ENCODE measurements at places on chromosomes 13 and 19. TPM values are rescaled to one million over a fixed set of nuclear protein-coding genes. Genes with fewer than 3 reads are reported as not detected.

DNA sequence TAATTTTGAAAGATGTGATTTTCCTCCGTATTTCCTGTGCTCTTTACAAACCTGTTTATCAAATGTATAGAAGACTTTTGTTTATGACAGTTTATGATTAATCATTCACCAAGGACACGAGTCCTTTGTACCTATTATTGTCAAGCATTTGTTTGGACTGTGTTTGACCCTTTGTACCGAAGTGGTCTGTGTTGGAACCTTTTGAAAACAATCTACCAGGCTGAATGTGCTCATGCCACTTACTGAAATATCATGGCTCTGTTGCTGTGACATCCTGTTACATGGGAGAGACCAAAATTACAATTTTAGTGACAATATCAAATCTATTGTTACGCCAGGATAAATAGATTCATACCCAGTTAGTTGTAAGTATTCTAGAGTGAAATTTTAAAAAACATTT lies 193.6 kb downstream of the IRS2 start:
- H3K36me3 ChIP-seq = no peaks in the 10 kb centered on the region
- no peaks in the 10 kb centered on the region for H3K4me1 ChIP-seq
- no peak overlapping the region for H3K4me3 ChIP-seq
- no peak for DNase-seq
- no peaks in the 10 kb centered on the region for H3K27me3 ChIP-seq
- no peak overlapping the region for H3K27ac ChIP-seq

DNA sequence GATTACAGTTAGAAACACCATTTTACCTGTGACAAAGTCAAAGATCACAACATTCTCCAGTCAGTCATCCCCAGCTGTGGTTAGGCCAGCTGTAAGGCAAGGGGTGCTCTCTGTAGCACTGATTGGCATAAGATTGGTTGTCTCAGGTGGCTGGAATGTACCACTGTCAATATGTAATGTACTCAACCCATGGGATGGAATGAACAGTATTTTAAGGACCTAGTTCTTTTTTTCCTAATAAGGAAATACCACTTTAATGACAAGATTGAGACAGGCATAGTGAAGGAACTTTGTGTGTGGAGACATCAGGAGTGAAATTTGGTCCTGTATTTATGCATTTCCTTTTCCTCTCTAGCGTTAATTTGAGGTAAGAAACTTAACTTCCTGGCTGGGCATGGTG lies 310.7 kb downstream of the ITGBL1 start:
- no peak overlapping the region for H3K27ac ChIP-seq
- H3K36me3 ChIP-seq = no peaks in the 10 kb centered on the region
- no peaks in the 10 kb centered on the region for H3K27me3 ChIP-seq
- no peaks in the 10 kb centered on the region for H3K4me1 ChIP-seq
- DNase-seq = no peak
- H3K4me3 ChIP-seq = no peak overlapping the region

GRCh38 chr13:113415825-113416224 lies 37.5 kb downstream of the ADPRHL1 start:
- DNase-seq = no peak
- H3K4me3 ChIP-seq = no peak overlapping the region
- H3K27ac ChIP-seq = no peak overlapping the region
- no peaks in the 10 kb centered on the region for H3K4me1 ChIP-seq
- no peaks in the 10 kb centered on the region for H3K36me3 ChIP-seq
- H3K27me3 ChIP-seq = no peaks in the 10 kb centered on the region

GRCh38 chr19:15154002-15154612 lies 46.7 kb downstream of the NOTCH3 start:
- H3K27me3 ChIP-seq = no peaks in the 10 kb centered on the region
- no peak overlapping the region for H3K27ac ChIP-seq
- no peak overlapping the region for H3K4me3 ChIP-seq
- H3K4me1 ChIP-seq = no peaks in the 10 kb centered on the region
- no peaks in the 10 kb centered on the region for H3K36me3 ChIP-seq

DNA sequence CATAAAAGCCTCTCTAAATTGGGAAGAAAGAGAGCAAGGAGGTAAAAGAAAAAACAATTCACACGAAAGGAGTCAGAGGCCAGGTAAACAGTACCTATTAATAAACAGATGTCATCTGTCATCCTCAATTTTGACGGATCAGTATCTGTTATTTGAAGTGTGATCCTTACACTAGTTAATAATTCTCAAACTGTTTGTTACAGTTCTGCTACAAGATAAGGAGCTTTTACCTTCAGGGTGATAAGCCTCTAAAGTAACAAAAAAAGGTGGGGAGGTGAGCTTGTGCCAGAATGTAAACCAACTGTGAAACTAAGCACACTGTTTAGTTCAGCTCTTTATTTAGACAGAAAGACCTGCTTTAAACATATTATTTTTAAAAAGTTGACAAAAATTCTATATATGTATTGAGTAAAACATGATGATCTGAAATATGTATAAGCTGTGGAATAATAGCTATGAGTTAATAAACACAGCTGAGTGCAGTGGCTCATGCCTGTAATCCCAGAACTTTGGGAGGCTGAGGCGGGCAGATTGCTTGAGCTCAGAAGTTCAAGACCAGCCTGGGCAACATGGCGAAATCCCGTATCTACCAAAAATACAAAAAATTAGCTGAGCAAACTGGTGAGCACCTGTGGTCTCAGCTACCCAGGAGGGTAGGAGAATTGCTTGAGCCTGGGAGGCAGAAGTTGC lies 48.4 kb upstream of the EBPL start:
- H3K27me3 ChIP-seq = no peaks in the 10 kb centered on the region
- H3K27ac ChIP-seq = no peak overlapping the region
- H3K36me3 ChIP-seq = no peaks in the 10 kb centered on the region
- no peaks in the 10 kb centered on the region for H3K4me1 ChIP-seq

DNA sequence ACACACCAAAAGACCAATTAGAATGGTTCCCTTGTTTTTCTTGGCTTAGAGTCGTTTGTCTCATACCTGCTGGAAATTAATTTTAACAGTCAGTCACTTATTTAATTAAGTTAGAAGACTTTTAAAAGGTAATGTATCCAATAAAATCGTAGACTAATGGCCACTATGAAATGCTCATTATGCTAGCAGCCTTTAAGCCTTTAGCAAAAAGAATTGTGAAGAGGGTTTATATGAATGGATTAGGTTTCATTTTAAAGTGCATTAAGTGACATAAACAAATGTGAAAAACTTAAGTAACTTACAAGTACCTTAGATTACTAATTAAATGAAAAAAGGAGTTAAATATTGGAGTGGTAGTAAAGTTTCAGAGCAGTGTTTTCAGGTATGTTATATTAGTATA lies 139.6 kb downstream of the RXFP2 start:
- no peak overlapping the region for H3K27ac ChIP-seq
- H3K27me3 ChIP-seq = no peaks in the 10 kb centered on the region
- no peak for DNase-seq
- no peaks in the 10 kb centered on the region for H3K4me1 ChIP-seq
- no peaks in the 10 kb centered on the region for H3K36me3 ChIP-seq
- H3K4me3 ChIP-seq = no peak overlapping the region

- no peak overlapping the region for H3K27ac ChIP-seq
- H3K36me3 ChIP-seq = no peaks in the 10 kb centered on the region
- no peak for DNase-seq
- no peaks in the 10 kb centered on the region for H3K4me1 ChIP-seq
Observed at GRCh38 chr13:85631801-85632200, 167.4 kb downstream of the SLITRK6 start.

DNA sequence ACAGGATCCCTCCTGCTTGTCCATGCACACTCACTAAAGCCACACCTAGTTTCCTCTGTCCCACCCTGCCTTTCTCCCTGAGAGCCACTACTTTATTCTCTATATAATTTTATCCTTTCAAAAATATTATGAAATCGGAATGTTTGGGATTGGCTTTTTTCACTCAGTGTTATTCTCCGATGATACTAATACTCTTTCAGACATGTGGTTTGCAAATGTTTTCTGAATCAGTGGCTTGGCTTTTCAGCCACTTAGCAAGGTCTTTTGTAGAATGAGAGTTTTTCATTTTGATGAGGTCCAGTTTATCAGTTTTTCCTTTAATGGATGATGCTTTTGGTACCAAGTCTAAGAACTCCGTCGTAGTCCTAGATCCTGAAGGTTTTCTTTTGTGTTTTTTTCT lies 11.6 kb downstream of the SPATA13 start:
- no peak overlapping the region for H3K4me3 ChIP-seq
- H3K27me3 ChIP-seq = no peaks in the 10 kb centered on the region
- DNase-seq = no peak
- no peaks in the 10 kb centered on the region for H3K4me1 ChIP-seq
- no peak overlapping the region for H3K27ac ChIP-seq

GRCh38 chr13:44506719-44507118 lies 69.4 kb downstream of the TSC22D1 start:
- H3K4me3 ChIP-seq = no peak overlapping the region
- H3K36me3 ChIP-seq = no peaks in the 10 kb centered on the region
- H3K4me1 ChIP-seq = no peaks in the 10 kb centered on the region
- H3K27me3 ChIP-seq = no peaks in the 10 kb centered on the region
- DNase-seq = no peak
- H3K27ac ChIP-seq = no peak overlapping the region

DNA sequence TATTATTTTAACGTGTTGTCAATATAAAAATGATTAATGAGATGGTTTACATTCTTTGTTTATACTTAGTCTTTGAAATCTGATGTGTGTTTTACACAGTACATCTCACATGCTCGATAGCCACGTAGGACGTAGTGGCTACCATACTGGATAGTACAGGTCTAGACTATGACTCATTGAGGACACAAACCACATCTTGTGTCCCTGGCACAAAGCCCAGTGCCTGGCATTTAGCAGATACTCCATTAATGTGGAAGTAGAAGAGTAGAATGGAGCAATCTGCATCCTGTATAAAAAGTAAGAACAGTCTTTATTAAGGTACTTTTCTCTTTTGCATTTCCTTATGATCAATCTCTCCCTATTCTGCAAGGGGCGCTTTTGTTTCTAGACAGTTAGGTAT lies 49.0 kb upstream of the FRY start:
- H3K36me3 ChIP-seq = no peaks in the 10 kb centered on the region
- DNase-seq = peak; percentile 87
- H3K27ac ChIP-seq = no peak overlapping the region

DNA sequence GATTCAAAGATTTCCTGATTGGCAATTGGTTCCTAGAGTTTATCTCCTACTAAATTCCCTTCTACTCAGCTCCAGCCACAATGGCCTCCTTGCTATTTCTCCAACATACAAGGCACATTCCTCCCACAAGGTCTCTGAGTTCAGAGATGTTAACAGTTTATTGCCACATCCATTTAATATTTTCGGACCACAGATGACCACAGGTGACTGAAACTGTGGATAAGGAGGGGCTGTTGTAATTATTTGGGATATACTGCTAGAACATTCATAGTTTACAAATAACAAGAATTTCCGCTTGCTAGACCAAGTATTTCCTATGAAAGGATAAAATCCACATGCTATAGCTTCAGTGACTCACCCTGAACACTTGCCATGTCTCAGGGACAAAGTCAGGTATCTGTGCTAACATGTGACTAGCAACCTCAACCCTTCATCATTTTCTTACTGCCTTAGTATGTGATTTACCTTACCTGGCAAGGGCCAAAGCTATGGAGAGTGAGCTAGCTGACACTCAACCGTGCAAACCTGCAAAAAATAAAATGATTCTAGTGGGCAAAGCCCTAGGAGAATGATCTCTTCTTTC lies 117.7 kb downstream of the TBC1D4 start:
- no peak for DNase-seq
- H3K4me3 ChIP-seq = no peak overlapping the region
- no peaks in the 10 kb centered on the region for H3K36me3 ChIP-seq
- H3K4me1 ChIP-seq = no peaks in the 10 kb centered on the region
- no peak overlapping the region for H3K27ac ChIP-seq
- H3K27me3 ChIP-seq = no peaks in the 10 kb centered on the region

DNA sequence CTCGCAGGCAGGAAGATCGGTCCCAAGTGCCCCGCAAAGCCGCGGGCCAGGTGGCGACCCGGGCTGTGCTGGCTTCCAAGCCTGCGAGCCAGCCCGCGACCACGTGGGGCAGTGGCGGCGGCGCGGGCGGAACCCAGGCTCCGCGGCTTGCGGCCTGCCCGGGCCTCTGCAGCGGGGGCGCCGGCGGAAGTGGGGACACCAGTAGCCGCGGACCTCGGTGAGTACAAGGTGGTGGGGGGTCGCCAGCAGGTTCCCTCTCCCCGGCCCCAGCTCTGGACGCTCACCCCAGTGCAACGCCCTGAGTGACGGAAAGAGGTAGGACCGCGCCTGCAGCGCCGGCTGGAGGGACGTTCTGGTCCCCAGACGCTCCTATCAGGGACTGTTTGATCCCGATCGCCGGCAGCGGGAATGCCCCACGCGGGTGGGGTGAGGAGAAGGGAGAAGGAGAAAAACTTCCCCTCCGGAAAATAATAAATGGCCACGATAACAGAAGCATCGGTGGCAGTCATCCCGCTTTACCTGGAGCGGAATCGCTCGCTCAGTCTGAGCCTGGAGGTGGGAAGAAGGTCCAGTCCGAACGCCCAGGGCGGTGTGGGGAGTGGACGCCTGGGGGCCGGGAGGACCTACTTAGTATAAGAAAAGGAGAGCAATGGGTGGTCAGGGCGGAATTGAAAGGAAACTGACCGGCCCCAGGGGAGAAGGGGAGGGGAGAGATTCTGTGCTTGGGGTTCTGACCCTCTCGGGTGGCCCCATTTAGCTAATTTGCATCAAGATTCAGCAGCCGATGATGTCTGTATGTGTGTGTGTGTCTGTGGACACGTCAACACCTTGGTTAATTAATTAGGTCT lies at the start of gene GEMIN7:
Gene GEMIN7, plus strand, starts transcription at position 198 of the 848 bp plus-strand sequence. CDS start 10,855 bp downstream, outside the sequence.
- peak within 1 kb of the TSS; percentile 77 for H3K4me3 ChIP-seq
- H3K4me1 ChIP-seq = no peaks in the 10 kb centered on the region
- no peaks in the 10 kb centered on the region for H3K36me3 ChIP-seq
- H3K27me3 ChIP-seq = no peaks in the 10 kb centered on the region

DNA sequence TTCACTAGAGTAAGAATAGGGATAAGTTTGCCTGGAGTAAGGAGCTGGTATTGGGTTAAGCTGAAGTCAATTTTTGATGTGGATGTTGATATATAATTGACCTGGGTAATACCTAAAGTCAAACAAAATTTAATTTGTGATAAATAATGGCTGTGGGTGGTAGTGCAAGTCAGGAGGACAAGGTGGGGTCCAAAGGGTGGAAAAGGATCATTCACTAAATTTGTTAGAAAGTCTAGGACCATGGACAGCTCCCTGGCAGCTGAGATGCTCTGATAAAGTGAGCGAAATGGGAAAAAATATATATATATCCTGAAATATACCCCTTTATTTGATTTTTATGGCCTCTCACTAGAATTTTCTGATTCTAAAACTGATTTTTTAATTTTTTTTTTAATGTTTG lies 463.5 kb downstream of the GPC6 start:
- H3K4me3 ChIP-seq = no peak overlapping the region
- H3K27me3 ChIP-seq = no peaks in the 10 kb centered on the region

PABPC3 gene
- not detected for total RNA-seq

PHLDB3 gene
- total RNA-seq = 19.5 TPM

PLVAP gene
- 51.2 TPM for total RNA-seq

ADAMTSL5 gene
- 1.3 TPM for total RNA-seq

ERICH4 gene
- not detected for total RNA-seq

ENOX1 gene
- 2.3 TPM for total RNA-seq

PCDH8 gene
- not detected for total RNA-seq

ANKRD24 gene
- 0.80 TPM for total RNA-seq

KLK1 gene
- 0.44 TPM for total RNA-seq

CAPN12 gene
- total RNA-seq = 9.2 TPM

CYP2A6 gene
- not detected for total RNA-seq

CD177 gene
- 0.29 TPM for total RNA-seq

YJEFN3 gene
- total RNA-seq = 1.3 TPM

Measured in breast epithelium (tissue), 4 donors.